ENCODE measurements at places on chromosomes 4 and X. TPM values are rescaled to one million over a fixed set of nuclear protein-coding genes. Genes with fewer than 3 reads are reported as not detected.

- no peak overlapping the region for H3K27ac ChIP-seq
- no peaks in the 10 kb centered on the region for H3K27me3 ChIP-seq
- H3K36me3 ChIP-seq, result no peaks in the 10 kb centered on the region
- no peak for DNase-seq
Measured at GRCh38 chrX:9048801-9049200, 14.9 kb upstream of the FAM9B start.

TEX13D gene
- not detected for total RNA-seq

- peaks cover 8% of the 10 kb centered on the region for H3K27me3 ChIP-seq
- DNase-seq, result no peak
- H3K36me3 ChIP-seq, result no peaks in the 10 kb centered on the region
- H3K4me1 ChIP-seq, result no peaks in the 10 kb centered on the region
- no peak overlapping the region for H3K4me3 ChIP-seq
- no peak overlapping the region for H3K27ac ChIP-seq
Measured at GRCh38 chrX:153608376-153608775, 9.4 kb upstream of the CCNQ start.

CHIC2 gene
- 65.0 TPM for total RNA-seq

DNA sequence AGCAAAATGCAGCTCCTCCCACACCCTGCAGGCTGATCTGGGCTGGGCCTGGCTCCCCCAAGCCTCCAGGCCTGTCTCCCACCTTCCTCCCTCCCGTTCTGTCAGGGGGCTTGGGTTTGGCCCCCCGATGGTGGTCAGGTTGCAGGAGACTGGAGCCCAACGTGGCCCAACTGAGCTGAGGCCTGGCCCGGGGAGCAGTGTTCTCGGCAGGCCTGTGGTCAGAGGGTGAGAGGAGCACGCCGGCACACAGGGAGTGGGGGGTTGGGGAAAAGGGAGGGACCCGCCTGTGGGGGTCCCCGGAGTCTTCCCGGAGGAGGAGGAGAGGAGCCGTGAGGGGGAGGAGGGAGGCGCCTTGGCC, 43.2 kb upstream of the NKX1-1 start:
- no peaks in the 10 kb centered on the region for H3K36me3 ChIP-seq
- no peak overlapping the region for H3K4me3 ChIP-seq
- no peak for DNase-seq
- peaks cover 2% of the 10 kb centered on the region for H3K27me3 ChIP-seq
- H3K4me1 ChIP-seq, result no peaks in the 10 kb centered on the region

DNA sequence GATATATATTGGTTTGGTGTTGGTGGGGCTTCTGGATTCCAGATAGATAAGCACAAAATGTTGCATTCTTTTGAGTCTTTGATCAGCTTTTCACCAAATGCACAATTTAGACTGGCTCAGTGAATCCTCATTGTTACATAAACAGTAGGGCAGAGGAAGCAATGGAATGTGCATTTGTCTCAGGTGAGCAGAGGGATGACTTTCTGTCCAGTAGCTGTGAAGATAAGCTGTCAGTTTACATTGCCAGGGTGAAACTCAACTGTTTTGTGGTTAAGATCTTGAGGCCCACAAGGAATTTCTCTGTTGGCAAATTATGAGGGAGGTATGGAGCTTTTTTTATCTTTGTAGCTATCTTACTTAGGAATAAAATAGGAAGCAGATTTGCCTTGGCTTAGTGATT, 168.0 kb downstream of the GALNTL6 start:
- no peak for DNase-seq
- no peak overlapping the region for H3K27ac ChIP-seq
- no peaks in the 10 kb centered on the region for H3K36me3 ChIP-seq
- no peak overlapping the region for H3K4me3 ChIP-seq

FATE1 gene
- not detected for total RNA-seq

DNA sequence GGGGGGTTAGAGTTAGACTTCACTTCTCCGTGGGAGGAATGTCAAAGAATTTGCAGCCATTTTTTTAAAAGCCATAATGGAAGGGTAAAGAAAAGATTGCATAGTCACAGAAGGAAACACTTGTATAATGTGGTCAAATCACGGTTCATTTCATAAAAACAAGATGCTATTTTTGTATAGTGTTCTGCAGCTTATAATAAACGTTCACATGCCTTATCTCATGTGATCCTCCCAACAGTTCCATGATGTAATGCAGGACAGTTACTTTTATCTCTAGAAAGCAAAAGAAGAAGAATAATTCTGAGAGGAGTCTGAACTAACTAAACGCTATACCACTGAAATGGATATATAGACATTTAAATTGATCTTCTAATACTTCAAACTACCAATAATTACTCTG, 71.3 kb upstream of the CAMK2D start:
- no peaks in the 10 kb centered on the region for H3K27me3 ChIP-seq
- no peak overlapping the region for H3K27ac ChIP-seq

DNA sequence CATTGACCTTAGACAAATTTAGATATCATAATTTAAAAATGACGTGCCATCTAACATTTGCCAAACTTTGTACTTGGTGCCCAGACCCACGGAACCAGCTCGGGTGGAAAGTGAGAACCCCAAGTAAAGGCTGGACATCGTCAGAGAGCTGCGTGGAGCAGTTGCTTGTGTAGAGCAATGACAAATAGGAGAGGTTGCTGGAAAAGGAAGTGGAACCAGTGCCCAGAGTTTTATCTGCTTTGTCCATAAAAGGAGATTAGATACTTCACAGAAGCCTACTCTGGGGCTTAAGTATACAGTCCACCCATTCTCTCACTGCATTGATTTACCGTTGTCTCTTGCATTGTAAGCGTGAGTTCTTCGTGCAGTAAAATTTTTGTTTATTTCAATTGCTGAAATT, 5.4 kb upstream of the TBC1D1 start:
- H3K4me3 ChIP-seq, result no peak overlapping the region
- DNase-seq, result peak; percentile 43
- no peaks in the 10 kb centered on the region for H3K36me3 ChIP-seq
- H3K27me3 ChIP-seq, result peaks cover 30% of the 10 kb centered on the region

DNA sequence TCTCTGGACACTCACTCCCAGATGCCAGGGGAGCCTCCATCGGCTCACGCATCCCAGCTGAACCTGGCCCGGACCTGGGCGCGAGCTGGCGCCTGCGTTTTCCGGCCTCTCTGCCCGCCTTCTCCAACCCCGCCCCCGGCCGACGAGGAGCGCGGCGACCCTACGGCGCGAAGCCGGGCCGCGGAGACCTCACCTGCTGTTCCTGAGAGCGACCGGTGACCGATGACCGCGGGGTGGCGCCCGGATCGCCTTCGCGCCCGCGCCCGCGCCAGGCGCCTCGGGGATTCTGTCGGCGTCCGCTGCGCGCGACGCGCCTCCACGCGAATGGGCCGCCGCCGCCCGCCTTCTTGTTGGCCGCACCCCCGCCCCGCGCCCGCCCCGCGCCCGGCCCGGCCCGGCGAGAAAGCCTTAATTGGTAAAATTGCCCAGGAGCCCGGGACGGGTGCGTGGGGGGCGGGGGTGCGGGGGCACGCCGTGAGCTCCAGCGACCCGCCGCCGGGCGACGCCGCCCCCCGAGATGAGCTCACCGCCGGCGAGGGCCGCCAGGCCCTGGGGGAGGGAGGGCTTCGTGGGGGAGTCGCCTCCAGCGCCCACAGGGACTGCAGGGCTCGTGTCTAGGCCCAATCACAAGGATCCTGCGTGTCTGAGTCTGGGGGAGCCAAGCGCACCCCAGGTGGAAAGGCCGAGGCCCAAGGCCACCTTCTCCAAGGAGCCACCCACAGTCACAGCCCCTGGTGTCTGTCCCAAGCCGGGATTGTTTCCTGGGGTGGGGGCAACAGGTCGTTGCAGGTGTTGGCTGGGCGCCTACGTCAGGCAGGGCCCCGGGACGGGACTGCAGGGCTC, at the start of gene FLNA:
Gene FLNA (minus strand): TSS at position 322 of the 843 bp plus-strand sequence. CDS start 3,389 bp downstream, outside the sequence.
- peaks cover 9% of the 10 kb centered on the region for H3K36me3 ChIP-seq
- no peaks in the 10 kb centered on the region for H3K27me3 ChIP-seq
- H3K4me1 ChIP-seq, result peaks cover 10% of the 10 kb centered on the region
- DNase-seq, result no peak
- H3K4me3 ChIP-seq, result peak within 1 kb of the TSS; percentile 90

DNA sequence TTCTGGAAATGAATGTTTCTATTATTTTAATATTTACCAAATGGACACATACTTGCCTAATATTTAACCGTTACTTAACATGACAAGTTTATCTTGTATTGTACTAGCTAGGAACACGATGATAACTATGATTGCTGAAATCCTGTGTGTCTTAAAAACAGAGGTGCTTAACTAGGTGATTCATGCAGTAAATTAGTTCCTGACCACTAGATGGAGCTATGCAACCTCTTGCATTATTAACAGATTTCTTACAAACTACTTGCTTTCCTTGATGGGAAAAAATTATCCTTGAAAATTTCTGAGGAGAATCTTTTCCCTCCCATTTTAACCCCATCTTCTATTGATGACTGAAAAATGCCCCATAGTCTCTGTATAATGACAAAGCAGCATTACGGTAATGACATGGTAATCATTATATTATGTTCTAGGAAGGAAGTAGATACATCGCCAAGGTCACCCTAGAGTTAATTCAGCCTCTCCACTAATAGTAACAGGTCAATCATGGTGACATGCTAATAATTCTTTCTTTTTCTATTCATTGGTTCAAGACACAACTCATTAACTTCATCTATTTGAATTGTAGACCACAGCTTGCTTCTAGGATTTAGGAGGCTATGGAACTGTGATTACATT, 844.2 kb downstream of the RAPGEF2 start:
- no peaks in the 10 kb centered on the region for H3K4me1 ChIP-seq
- H3K27ac ChIP-seq, result no peak overlapping the region
- DNase-seq, result peak; percentile 45
- H3K36me3 ChIP-seq, result no peaks in the 10 kb centered on the region
- H3K4me3 ChIP-seq, result no peak overlapping the region
- H3K27me3 ChIP-seq, result no peaks in the 10 kb centered on the region

DNA sequence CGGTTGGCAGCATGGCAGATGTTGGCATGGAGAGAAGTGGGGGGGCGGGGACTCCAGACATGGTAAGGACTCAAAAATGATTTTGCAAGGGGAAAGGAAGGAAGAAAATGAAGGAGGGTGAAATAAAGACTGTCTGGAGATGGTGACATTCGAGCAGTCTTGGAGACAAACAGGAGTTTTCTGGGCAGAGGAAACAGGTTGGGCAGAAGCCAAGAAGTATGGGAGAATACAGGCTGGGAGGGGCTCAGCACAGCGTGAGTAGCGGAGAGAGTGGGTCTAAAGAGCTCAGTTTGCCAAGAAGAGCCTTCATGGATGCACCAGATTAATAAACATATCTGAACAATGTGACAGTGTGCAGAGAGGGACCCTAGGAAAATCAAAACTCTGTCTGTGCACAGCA, 13.3 kb upstream of the CRMP1 start:
- peaks cover 6% of the 10 kb centered on the region for H3K27me3 ChIP-seq
- H3K27ac ChIP-seq, result no peak overlapping the region
- no peaks in the 10 kb centered on the region for H3K36me3 ChIP-seq

FRG2 gene
- total RNA-seq, result not detected

GRCh38 chr4:181685461-181685860, 557.7 kb upstream of the TENM3 start:
- H3K4me1 ChIP-seq, result peaks cover 11% of the 10 kb centered on the region
- no peaks in the 10 kb centered on the region for H3K27me3 ChIP-seq
- no peak overlapping the region for H3K4me3 ChIP-seq
- DNase-seq, result peak; percentile 82
- peak overlapping the region; percentile 59 for H3K27ac ChIP-seq
- H3K36me3 ChIP-seq, result no peaks in the 10 kb centered on the region

DNA sequence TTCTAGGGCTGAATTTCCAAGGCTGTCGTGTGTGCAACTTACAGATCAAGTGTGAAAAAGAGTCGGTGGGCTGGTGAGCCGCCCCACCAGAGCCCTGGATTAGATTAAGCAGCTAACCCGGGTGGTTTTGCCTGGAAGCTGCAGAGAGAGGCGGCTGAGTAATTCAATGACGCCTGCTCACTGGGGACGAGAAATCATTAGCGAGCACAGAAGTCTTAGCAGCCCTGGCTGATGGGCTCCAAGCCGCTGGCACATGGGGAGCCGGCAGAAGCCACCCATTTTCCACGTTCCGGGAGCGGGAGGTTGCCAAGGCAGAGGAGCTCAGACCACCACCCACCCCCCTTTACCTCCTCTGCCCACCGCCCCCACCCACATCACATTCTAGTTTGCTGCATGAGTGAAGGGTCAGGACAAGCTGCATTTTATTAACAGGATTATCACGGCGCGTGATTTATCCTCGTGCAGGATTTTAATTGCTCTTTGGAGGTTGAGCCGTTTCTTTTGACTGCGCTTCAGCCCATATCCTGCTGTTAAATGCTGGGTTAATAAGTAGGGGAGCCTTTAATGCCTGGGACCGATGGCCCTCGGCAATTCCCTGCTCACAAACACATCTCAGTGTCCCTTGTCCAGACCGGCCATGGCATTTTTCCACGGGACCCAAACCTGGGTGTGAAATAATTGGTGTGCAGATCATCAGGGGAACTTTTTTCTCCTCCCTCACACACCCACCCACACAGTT, 19.1 kb downstream of the BCOR start:
- H3K4me3 ChIP-seq, result no peak overlapping the region
- no peak for DNase-seq
- H3K4me1 ChIP-seq, result peaks cover 5% of the 10 kb centered on the region
- H3K36me3 ChIP-seq, result peaks cover 17% of the 10 kb centered on the region
- H3K27me3 ChIP-seq, result no peaks in the 10 kb centered on the region
- no peak overlapping the region for H3K27ac ChIP-seq

DNA sequence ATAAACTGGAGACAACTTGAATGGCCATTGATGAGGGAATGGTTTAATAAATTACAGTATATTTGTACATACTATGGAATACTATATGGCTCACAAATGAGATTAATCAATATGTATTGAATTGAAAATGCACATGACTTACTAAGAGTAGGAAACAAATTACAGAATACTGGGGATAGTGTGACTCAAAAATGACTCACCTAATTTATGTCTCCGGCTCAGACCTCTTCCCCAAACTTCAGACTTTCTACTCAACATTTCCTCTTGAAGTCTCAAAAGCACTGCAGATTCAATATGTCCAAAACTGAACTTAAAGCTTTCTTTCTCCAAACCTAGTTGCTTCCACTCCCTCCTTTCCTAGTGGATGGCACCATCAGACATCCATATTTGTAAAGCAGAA, 28.8 kb upstream of the GRIA3 start:
- DNase-seq, result no peak
- H3K4me1 ChIP-seq, result no peaks in the 10 kb centered on the region
- no peaks in the 10 kb centered on the region for H3K27me3 ChIP-seq

- H3K36me3 ChIP-seq, result no peaks in the 10 kb centered on the region
- no peak for DNase-seq
- H3K4me1 ChIP-seq, result no peaks in the 10 kb centered on the region
- H3K27me3 ChIP-seq, result peaks cover 1% of the 10 kb centered on the region
- no peak overlapping the region for H3K4me3 ChIP-seq
- H3K27ac ChIP-seq, result no peak overlapping the region
Measured at GRCh38 chrX:101749436-101749835, 89.8 kb upstream of the ARMCX2 start.

DNA sequence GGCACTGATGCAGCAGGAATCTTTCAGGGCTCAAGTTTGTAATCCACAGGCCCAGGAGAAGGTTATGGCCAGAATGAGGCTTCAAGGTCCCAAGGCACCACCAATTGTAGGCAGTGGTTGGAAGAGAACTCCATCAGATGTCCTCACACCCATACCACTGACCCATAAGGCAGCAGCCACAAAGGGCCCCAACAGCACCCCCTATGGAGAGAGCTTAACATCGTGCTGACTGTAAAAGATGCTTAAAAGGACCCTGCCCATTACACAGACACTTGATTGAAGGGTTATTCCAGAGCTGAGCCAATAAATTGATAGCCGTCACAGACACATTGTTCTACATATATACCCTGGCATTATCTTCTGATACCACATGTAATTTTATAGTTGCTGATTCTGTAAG, 113.7 kb downstream of the SOWAHB start:
- no peak overlapping the region for H3K4me3 ChIP-seq
- H3K4me1 ChIP-seq, result peaks cover 18% of the 10 kb centered on the region
- peaks cover 8% of the 10 kb centered on the region for H3K36me3 ChIP-seq
- H3K27me3 ChIP-seq, result no peaks in the 10 kb centered on the region
- DNase-seq, result no peak
- peak overlapping the region; percentile 12 for H3K27ac ChIP-seq
